ENCODE measurements at places on chromosomes 16 and 17. TPM values are rescaled to one million over a fixed set of nuclear protein-coding genes. Genes with fewer than 3 reads are reported as not detected.

The NOD2 gene
- polyA plus RNA-seq, result 0.73 TPM

The TBX2 gene
- polyA plus RNA-seq, result 31.1 TPM

The NLE1 gene
- 1.8 TPM for polyA plus RNA-seq

GRCh38 chr16:10679921-10680320, 14.8 kb downstream of the TEKT5 start:
- no peak for DNase-seq

DNA sequence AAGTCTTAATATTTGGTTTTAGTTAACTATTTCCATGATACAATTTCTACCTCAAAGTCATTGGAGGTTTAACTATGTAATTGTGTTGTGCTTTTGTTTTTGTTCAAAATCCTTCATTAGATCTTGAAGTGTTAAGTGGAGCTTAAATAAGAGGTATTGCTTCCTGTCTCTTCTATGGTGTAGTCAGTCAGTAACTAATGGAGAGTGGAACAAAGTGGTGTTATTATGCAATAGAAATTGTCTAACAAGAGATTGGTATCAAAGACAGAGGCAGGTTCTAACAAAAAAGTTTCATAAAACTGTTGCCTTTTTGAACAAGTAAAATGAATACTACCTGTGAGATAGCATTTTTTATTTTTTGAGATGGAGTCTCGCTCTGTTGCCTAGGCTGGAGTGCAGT, 45.2 kb downstream of the GRB7 start:
- no peak for DNase-seq

DNA sequence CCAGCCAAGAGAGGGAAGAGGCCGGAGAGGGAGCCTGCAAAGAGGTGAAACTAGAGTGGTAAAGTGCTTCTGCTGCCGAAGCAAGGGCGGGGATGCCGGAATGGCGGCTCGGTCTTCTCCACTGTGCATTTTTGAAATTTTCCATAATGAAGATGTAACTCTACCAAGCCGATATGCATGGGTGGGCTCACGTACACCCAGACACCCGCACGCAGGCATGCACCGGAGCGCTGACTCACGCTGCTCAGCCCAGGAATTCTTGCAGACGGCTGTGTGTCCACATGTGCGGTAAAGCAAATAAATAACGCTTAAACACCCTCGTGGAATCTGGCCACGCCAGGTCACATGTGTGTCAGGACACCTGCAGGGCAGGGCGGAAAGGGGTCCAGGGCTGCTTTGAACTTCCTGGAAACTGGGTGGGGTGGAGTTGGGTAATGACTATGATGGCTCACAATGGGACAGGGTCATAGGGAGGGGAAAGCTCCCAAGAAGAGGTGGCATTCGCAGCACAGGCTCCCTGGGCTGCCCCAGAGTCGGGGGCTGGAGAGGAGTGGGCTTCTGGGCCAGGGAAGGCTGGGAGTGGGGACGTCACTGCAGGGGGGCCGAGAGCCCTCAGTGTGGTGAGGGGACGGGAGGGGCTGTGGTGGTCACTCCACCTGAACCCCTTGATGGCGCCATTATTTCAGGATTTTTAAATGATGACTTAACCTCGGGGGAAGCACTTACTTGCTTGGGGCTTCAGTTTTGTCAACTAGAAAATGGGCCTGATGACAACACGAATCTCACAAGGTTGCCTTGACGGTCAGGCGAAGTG, 265.5 kb downstream of the PARN start:
- DNase-seq, result no peak

- DNase-seq, result no peak
Observed at GRCh38 chr16:19945934-19946333, 61.3 kb upstream of the GPRC5B start.

DNA sequence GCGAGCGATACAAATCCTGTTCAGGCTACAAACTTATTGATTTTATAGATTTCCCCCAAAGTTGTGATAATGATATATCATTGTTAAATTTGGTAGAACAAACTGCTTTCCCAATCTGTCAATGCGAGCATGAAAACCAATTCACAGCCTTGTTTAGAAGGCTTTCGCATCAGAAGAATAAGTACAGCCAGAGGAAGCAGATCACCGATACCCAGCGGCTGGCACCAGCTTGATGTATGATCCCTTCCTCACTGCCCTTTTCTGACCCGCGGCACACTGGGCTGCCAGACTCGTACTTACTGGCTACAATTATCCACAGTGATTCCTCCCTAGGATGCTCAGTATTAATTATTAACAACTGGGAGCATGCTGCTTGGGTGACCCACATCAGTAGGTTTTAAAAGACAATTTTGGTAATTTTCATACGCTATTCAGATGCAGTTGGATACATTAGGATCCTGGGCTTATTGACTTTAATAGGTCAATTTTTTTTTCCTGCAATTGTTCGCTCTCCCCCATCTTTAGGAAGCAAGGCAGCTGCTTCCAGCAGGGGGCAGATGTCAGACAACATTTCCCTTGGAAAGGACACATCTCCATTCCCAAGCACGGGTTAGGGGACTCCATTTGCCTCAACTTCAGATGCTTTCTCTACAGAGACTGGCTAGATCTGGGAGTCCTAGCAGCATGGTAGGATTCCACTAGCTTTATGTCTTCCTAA, 582.7 kb upstream of the PSMD7 start:
- DNase-seq, result peak; percentile 15

- no peak for DNase-seq
Observed at GRCh38 chr16:5072334-5073278, 963 bp downstream of the ALG1 start.

Measured in heart right ventricle (tissue), 16 donors.